WTC11 (cell line): ENCODE measurements at places on chromosomes 2 and 18. TPM values are rescaled to one million over a fixed set of nuclear protein-coding genes. Genes with fewer than 3 reads are reported as not detected.

- no peak for DNase-seq
Measured at GRCh38 chr2:38060236-38061018, 15.5 kb downstream of the CYP1B1 start.

GRCh38 chr18:77177009-77177408 is 44.4 kb upstream of the MBP start:
- DNase-seq, result no peak

- no peak for DNase-seq
Measured at GRCh38 chr2:138676619-138677021, 103.6 kb downstream of the NXPH2 start.

DNA sequence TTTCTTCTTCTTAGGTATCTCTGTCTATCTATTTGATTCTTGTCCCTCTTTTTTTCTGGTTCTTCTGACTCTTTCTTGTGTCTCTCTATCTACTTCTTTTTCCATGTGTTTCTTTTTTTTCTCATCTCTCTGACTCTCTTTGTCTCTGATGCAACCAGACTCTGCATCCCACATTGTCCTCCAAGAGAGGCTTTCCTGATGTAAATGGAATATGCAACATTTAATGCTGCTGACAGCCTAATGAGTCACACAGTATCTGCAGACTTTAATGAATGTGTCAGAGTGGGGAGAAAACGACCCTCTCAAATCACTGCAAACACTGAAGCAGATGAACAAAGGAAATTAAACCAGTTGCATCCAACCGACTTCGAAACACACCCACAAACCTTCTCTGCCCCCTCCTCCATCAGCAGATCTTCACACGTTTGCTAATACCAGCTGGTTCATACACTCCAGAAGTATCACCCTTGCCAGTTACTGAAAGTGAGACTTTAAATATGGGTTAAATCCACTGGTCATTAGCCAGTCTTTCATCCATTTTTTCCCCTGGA is 351.5 kb downstream of the TXNL1 start:
- DNase-seq, result no peak

GRCh38 chr2:64328415-64328722 is 125.6 kb upstream of the LGALSL start:
- DNase-seq, result no peak

DNA sequence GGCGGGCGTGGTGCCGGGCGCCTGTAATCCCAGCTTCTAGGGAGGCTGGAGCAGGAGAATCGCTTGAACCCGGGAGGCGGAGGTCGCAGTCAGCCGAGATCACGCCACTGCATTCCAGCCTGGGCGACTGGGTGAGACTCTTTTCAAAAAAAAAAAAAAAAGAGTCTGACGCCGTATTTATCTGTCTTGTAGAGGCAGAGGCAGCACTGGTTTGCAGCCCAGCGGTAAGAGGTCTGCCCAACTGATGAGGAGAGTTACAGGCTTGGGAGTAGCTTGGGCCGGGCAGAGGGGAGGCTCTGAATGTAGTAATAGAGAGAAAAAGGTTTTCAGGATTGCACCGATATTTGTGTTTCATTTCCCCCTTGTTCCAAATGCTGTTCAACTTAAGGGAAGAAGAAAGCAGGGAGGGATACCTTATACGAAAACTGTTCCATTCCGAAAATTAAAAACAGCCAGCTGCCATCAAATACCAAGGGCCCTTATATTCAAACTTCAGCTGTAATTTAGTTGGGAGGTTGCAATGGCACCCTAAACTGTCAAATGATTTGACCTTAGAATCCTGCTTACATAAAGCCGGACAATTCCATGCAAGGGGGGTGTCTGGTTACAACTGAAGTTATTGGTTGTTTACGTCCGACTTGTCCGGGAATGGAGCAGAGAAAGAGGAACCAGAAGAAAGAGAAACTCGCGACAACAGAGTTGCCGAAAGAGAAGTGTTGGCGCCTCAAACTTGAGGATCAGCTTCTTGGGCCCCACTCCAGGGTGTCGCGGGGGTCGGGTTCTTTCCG is 9.2 kb upstream of the SP9 start:
- no peak for DNase-seq

Gene PLGLB1
- total RNA-seq, result 0.44 to 0.55 TPM (median 0.52 TPM) in 3 replicates

Gene RGPD4
- 0.04 to 0.05 TPM in 2 of 3 replicates, not detected in the other for total RNA-seq
